GM18507 (cell line): ENCODE measurements at places on chromosomes 7 and 10.

DNA sequence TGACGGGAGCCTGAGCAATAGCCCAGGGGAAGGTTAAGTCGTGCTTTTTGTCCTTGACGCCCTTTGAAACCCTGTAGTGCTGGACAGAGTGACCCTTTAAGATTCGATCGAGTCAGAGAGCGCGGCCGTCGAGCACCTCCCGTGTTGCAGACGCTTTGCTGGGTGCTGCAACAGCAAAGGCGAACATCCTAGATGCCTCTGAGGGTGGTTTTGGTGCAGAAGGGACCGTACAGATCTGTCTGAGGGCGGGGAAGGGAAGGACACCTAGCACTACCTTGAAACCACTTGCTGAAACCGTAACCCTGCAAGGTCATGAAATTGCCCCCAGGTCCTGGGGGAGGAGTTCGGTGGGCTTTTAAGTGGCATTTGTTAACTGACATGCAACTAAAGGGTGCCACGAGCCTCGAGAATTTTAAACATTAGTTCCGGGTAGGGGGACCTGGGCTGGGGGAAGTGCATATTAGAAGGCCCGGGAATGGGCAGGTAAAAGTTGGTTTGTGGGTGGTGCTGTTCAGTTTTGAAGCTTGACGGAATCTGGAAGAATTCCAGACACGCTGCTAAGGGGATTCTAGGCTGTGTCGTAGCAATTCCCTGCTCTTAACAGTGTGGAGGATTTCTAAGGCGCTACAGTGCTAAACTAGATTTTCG is 786 bp downstream of the ATP5F1C start:
- no peak for DNase-seq

DNA sequence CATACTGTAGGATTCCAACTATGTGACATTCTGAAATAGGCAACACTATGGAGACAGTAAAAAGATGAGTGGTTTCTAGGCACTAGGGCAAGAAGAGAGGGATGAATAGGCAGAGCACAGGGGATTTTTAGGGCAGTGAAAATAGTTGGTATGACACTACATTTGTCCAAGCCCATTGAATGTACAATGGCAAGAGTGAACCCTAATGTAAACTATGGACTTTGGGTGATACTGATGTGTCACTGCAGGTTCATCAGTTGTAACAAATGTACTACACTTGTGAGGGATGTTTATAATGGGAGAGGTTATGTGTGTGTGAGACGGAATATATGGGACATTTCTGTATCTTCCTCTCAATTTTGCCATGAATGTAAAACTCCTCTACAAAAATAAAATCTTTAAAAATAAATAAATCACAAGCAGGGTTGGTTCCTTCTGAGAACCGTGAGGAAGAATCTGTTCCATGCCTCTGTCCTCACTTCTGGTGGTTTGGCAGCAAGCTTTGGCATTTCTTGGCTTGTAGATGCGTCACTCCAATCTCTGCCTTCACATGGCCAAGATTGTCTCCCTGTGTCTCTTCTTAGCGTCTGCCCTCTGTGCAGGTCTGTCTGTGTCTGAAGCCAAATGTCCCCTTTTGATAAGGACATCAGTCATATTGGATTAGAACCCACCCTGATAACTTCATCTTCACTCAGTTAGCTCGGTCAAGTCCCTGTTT is 83.1 kb upstream of the AGBL3 start:
- no peak for DNase-seq

DNA sequence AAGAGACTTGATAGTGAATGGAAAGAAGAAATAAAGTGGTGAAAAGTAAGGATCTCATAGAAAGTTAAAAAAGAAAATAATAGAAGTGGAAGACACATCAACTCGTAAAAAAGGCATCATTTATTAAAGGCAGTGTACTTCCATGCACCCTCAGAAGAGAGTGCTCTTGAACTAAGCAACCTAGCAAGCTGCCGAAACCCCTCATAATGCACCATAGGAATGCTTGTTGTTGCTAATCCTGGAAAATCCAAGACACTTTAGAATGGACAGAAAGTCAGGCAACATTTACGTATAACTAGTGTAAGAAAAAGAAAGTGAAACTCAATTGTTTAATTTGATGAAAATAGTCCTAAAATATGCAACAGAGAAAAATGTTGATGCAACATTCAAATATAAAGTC is 12.8 kb downstream of the TFPI2 start:
- no peak for DNase-seq

- DNase-seq, result no peak
These were observed 41.4 kb upstream of the AP5Z1 start for GRCh38 chr7:4733936-4734528.

DNA sequence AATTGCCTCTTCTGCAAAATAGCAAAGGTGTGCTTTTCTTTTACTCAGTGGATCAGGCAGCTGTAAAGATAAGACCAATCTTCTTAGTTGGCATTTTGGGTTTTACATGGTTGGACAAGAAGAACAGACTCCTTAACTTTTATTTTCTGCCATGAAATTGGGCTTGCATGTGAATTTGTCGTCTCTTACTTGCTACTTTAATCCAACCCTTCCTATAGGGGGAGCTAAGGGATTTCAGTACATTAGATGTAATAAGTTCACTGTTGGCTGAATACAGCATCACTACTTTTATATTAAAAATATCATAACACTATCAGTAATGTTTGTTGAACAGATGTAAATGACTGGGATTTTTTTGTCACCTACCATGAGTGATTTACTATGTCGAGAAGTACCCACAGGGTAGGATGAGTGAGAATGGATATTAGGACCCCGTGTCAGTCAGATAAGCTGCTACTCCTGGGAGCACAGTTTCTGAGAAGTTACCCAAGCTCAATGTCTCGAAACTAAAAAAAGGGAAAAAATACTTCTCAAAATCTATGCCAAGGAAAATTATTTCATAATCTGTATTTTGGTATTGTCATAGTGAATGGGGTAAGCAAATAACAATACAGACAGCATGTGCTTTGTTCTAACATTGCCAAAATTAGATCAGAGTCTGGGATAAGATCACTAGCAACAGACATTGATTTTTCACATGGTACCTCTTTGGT is 127.4 kb upstream of the AGR3 start:
- DNase-seq, result no peak

GRCh38 chr7:34900891-34901513 is 136.3 kb downstream of the DPY19L1 start:
- DNase-seq, result peak; percentile 2

DNA sequence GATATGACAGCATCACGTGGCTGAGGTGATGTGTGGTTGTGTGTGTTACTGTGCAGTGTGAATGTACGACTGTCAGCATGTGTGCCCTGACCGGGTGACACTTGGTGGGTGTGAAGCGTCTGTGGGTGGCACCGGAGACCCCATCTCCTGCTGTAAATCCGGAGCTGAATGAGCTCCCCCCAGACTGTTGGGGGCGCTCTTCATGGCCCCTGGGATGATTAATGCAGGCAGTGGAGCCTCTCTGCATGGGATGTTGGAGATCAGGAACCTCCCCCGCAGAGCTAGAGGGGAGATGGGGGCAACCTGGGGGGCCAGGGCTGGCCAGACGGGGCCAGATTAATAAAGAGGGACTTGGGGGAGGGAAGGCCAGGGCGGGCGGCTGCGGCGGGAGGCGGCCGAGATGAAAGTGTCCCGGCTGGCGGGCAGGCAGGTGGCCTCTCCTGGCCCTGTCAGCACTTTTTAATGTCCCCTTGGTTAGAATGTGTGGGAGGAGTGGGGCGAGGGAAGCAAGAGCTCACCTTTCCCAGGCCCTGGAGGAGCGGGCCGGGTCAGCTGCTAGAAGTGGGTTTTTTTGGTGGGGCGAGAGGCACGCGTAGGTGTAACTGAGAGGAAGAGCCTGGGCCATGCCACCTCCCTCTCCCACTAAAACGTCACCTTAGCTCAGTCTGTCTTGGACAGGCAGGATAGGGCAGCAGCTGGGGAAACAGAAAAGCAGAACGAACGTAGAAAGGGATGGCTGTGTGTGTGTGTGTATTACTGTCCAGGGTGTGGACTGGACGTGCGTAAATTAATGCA is 34.1 kb downstream of the HIF1AN start:
- no peak for DNase-seq

GRCh38 chr10:27717861-27718260 is 27.8 kb downstream of the MKX start:
- DNase-seq, result no peak

DNA sequence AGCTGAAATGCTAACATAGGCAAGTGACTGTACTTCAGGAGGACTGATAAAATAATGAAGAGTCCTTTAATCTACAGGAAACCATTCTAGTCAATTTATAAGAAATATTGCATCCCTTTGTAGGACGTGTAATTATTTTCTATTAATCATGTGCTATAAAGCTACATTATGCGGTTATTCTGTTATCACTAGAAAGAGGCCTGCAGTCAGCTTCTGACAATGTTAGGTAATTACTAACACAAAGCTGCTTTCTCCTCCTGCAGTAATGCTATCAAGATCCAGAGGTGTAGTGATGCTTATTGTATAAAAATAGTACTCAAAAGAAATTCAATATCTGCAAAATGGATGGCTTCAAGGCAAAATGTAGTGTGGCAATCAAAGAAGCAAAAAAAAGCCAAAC is 191.1 kb downstream of the SKAP2 start:
- no peak for DNase-seq

- no peak for DNase-seq
These were observed 1.8 kb downstream of the RP9 start for GRCh38 chr7:33107136-33108066.

- no peak for DNase-seq
These were observed 2.1 kb downstream of the ADK start for GRCh38 chr10:74153123-74153522.

- no peak for DNase-seq
These were observed 2.7 kb downstream of the WASL start for GRCh38 chr7:123746055-123746454.

- no peak for DNase-seq
These were observed 31.6 kb downstream of the CHAT start for GRCh38 chr10:49645417-49645816.
